ENCODE measurements at places on chromosomes 2 and 18.

DNA sequence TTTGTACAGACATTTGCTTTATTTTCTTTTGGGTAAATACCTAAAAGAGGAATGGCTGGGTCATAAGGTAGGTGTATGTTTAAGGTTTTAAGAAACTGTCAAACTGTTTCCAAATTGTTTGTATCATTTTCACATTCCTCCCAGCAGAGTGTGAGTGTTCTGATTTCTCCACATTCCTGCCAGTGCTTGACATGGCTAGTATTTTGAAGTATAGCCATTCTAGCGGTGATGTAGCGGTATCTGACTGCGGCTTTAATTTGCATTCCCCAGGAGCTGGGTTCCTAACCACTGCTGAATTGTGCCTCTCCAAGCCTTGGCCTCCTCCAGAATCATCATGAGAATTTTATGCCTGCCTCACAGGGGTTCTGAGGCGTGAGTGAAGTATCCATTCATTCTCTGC lies 61.8 kb upstream of the ARL4C start:
- no peak for DNase-seq

- no peak for DNase-seq
Observed at GRCh38 chr2:217980036-217980435, 22.8 kb downstream of the TNS1 start.

DNA sequence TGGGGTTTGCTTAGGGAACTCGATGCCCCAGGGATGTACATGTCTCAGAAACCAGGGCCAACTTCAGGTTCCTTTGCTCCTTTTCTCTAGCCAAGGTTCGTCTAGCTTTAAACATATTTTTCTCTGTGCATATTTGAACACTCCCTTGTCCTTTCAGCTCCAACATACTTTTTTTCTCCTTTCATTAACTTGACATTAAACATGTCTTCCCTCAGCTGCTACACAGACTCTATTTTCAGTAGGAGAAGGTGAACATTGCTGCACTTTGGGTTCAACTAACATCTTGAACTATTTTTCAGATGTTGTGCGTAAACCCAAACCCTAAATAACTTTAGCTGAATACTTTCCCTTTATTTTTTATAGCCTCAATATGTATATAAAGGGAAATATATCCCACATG lies 212.9 kb downstream of the MTX2 start:
- DNase-seq: no peak

- no peak for DNase-seq
Observed at GRCh38 chr18:50277942-50278341, 3.4 kb downstream of the MBD1 start.

- no peak for DNase-seq
Observed at GRCh38 chr18:59846814-59847490, 52.8 kb upstream of the PMAIP1 start.

DNA sequence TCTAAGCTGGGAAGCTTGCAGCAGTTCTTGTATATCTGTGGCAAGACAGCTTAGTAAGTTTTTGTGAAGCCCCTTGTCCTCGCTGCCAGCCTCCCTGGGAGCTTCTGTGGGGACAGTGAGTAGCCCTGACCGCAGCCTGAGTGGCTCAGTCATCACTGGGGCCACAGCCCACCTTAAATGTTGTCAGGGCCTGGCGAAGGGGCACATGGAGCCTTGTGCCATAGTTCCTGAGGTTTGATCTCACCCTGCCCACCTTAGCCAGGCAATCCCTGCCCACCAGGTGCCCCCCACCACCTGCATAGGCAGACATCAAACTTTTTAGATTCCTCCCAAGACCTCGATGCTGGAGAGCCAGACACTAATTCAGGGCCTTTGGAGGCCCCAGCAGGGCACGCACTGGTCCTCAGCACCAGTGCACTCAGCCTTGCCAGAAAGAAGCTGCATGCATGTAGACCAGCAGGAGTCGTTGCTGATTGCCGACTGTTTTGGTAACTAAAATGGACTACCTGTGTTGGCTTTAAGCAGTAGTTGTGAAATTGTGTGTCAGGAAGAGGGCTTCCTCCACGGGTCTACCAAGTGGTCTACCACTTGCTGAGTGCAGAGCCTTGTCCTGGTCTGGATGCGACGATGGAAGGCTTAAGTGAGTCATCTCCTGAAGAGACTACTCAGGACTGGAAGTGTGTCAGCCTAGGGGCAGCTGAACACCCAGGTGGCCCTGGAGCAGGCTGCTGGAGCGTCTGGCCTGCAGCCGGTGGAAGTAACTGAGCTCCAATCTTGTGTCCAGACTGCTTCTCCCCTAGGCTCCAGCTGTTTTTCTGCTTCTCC lies 233.1 kb downstream of the SEPTIN10 start:
- DNase-seq: no peak

- no peak for DNase-seq
Observed at GRCh38 chr2:105294046-105294445, 35.5 kb downstream of the TGFBRAP1 start.

GRCh38 chr2:229815342-229815741 lies 101.0 kb upstream of the DNER start:
- no peak for DNase-seq

- no peak for DNase-seq
Observed at GRCh38 chr2:104443145-104443544, 410.8 kb upstream of the POU3F3 start.

DNA sequence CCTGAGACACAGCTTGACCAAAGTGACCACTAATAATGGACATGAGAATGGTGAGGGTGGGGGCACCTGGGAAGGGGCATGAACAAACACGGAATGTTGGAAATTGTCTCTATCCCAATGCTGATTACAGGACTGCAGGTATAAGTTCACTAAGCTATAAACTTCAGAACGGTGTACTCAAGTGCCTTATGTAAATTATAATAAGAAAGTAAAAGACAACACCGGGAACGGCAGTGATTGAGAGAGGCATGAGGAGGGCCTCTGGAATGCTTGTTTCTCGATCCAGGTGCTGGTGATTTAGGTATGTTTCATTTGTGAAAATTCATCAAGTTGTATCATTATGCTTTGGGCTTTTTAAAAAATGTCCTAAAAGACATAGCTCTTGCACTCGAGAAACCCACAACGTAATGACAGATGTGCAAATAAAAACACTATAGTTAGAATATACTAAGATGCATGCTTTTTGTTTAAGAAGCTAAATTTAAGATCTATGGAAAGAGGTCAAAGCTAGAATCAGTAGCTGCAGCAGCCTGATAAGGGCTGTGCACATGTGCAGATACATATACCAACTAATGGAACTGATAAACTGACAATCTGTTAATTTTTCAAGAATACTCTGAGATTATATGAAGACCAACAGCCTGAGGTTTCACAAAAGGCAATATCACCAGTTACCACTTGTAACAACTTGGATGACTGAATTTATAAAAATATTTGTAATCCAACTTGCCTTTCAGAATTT lies 7.6 kb downstream of the HIBCH start:
- DNase-seq: no peak

DNA sequence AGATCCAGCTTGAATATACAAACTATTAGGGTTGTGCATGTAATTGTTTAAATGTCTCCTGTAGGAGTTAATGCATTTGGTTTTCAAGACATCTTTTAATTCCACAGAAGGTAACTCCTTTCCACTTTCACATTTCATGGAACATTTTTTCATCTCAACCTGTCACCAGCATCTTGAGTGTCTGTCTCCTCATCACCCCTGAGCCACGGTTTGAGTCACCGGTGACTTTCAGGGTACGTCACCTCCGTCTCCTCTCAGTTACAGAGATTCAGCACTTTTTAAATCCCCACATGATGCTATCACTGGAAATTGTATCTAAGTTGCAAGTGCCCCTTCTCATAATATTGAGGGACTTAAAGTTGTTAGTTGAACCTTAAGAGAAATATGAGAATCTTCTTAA lies 25.3 kb downstream of the GPR55 start:
- no peak for DNase-seq

- no peak for DNase-seq
Observed at GRCh38 chr18:8742387-8743361, 37.3 kb downstream of the MTCL1 start.
